ENCODE measurements at places on chromosomes 1 and 21.

DNA sequence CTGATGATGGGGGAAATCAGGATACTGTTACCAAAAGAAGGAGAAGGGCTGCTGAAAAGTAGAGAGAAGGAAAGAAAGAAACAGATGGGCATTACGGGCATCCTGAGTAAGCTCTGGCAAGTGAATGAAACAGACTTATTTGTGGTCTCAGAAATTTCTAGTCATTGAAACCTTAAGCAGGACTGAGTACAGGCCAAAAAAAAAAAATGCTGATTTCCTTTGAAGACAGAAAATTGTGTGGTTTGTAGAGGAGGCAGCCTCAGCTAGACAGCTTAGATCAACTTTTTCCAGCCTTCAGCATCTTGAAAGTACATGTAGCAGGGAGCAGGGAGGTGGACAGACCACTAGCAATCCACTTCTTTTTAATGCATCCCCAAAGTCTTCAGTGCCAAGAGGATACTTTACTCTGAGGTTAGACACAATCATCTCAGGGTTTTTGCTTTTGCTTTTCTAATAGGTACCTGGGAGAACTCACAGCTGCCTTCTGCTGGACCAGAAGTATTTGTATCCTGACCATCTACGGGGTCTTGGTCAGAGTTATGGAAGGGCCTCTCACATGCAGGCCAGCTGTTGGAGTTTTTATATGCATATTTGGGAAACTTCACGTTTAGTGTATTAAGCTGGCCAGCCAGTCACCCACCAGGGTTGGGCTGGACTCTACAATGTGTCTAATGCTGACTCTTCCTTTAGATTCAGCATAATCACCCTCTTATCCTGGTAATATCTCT lies 10.6 kb upstream of the CAPZB start:
- no peak for DNase-seq

DNA sequence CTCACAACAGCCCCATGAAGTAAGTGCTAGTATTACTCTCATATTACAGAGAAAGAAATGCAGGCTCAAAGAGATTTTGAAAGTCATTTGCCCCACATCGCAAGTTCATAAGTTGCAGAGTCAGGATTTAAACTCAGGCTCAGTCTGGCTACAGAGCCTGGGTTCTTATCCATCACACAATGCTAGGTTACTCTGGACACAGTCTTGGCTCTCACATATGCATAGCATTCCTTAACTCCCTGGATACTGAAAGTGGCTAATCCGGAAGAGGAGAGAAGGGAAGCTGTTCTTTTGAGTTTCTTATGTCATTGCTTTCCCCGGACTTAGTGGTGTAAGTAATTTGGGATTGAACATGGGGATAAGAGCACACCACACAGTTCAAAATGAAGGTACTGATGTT lies 357.4 kb upstream of the PLXNA2 start:
- no peak for DNase-seq

DNA sequence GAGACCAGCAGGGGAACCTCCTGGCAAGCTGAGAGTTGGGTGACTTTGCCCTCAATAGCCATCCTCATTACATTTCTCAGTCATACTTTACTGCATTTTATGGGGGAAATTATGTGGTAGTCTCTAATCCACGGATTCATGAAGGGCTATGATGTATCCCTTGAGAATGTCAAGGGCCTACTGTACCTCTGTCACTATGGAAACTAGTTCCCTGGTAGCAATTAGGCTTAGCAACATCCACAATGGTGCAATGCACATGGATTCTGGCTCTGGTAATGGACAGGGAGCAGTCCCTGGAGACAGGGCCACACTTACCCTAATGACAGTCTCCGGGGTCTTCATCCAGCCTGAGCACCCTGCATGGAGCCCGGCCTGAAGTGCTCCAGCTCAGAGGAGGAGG lies 26.5 kb downstream of the LRRN2 start:
- no peak for DNase-seq

DNA sequence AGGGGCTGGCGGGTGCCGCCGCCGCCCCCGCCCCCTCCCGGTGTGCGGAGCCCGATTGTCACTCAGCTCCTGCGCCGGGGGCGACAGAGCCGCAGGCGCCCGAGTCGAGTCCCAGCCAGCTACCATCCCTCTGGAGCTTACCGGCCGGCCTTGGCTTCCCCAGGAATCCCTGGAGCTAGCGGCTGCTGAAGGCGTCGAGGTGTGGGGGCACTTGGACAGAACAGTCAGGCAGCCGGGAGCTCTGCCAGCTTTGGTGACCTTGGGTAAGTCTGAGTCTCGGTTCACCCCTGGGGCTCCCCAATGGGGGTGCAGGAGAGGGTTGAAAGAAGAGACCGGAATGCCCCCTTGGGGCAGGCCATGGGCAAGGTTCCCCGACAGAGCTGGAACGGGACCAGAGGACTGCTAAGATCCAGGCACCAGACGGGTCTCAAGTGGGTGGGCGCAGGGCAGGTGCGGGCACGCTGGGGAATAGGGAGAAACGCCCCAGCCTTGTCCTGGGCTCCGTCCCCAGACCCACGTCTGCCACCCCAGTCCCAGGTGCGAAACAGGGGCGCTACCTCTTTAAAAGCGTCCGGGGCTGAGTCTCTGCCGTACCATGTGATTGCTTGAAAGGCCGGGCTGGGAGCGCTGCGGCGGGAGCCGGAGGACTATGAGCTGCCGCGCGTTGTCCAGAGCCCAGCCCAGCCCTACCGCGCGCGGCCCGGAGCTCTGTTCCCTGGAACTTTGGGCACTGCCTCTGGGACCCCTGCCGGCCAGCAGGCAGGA lies at the start of gene ADORA1:
Gene ADORA1, plus strand, starts transcription at position 61 of the 765 bp plus-strand sequence. CDS start 1,116 bp downstream, outside the sequence.
- DNase-seq, result no peak

GRCh38 chr1:58358346-58358745 lies 188.2 kb downstream of the OMA1 start:
- no peak for DNase-seq

DNA sequence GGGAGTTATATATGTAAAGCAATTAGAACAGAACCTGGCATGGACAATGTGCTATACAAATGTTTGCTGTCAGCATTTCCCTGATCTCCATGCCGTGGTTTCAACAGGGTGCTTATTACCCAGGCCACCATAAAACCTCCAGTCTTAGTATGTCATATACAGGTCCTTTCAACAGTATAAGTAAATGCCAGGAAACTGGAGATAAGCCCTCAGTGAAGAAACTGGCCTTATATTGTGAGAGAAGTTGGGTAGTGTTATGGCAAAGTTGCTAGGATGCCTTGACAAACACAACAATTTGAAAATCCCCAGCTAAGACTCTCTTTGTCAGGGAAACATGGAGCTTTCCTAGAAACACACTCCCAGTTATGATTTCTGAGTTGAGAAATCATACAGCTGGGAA lies 850.2 kb upstream of the ADAMTS5 start:
- DNase-seq, result no peak

DNA sequence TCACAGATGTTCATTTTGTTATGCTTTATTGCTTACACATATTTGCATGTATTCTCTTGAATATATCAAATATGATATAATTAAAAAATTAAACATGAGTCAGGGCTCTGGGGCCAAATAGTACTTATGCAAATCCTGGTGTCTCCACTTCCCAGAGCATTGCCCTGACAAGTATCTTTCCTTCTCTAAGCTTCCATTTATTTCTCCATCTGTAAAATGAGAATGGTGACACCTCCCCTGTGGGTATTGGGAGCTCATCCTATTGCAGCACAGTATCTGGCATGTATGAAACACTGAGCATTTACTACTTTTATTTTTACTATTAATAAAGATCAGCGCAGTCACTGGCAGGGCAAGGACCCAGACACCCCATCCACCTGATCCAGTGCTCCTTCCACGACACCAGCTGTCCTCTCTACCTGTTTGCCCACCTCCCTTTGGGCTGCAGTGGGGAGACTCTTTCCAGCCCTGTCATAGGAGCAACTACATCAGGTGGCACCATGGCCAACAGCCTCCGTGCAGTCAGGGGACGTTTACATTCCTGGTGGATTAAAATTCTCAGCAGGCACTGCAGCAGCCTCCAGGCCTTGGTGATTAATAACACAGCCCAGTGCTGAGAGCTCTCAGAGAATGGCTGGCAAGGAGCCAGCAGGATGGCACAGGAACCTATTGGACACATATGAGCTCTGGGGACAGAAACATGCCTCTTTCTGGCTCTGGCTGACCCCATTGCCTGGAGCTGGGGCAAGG lies 113.0 kb downstream of the DMRTB1 start:
- no peak for DNase-seq

GRCh38 chr1:113657556-113658063 lies 101.7 kb downstream of the PHTF1 start:
- DNase-seq, result no peak

GRCh38 chr1:25530186-25531081 lies 13.0 kb upstream of the LDLRAP1 start:
- DNase-seq, result no peak

DNA sequence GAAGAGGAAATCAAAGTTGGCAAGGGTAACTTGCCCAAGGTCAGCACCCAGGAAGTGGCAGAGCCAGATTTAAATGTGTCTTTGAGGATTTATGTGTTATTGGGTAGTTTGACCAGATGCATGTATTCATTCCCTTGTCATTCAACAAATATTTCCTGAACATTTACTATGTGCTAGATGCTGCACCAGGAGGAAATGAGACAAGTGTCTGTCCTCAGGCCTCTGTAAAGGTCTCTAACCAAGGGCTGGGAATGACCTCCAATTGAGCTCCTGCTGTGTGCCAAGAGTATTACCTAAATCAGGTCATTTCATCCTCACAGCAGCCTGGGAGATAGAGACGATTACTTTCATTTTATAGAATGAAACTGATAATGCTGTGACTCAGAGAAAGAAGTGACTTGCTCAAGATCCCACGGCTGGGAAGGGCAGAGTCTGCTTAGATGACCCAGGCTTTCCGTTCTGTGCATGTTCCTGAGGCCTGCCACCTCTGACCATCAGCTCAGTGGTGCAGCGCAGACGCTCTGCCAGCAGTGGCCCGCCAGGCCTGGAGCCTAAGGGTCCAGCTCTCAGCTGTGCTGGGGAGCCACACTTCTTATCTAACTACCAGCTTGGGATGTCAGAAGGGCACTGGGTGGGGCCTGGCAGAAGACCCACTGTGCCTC lies 3.5 kb upstream of the TTC22 start:
- no peak for DNase-seq

DNA sequence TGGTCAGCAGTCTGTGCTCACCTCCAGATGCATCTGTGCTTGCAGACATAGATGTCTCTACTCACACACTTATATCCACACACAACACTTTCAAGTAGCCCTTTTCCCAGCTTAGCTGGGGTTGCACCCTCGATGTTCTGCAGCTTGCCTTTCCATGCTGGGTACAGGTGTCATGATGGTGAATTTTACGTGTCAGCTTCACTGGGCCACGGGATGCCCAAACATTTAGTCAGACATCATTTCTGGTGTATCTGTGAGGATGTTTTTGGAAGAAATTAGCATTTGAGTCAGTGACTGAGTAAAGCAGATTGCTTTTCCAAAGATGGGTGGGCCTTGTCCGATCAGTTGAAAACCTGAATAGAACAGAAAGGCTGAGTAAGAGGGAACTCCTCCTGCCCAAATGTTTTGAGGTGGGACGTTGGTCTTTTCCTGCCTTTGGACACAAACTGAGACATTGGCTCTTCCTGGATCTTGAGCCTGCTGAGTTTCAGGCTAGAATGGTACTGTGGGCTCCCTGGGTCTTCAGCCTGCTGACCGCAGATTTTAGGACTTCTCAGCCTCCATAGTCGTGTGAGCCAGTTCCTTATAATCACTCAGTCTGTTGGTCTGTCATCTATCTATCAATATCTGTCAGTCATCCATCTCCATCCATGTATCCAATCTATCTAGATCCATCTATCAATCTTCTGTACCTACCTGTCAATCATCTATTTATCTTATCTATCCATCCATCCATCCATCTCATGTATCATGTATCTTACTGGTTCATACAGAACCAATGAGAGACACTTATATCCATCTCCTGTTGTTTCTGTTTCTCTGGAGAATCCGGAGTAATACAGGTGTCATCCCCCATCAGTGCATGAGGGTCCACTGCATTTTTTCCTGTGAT lies 12.7 kb upstream of the OBSCN start:
- no peak for DNase-seq

DNA sequence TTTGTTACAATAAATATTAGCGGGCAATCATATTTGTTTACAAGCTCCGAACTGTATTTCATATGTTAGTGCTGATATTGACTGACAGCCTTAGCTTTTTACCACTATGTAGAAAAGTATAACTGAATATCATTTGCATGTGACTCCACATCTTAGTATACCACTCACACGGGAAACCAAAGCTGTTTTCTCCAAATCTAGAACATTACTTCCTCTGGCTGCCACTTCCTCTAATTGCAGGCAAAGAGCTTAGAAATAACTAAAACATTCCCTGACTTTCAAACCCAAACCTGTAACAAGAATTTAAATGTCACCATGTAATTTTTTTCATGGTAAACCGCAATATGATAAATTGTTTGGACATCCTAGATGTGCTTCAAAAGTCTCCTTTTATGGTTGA lies 174.7 kb downstream of the LBR start:
- DNase-seq, result no peak

DNA sequence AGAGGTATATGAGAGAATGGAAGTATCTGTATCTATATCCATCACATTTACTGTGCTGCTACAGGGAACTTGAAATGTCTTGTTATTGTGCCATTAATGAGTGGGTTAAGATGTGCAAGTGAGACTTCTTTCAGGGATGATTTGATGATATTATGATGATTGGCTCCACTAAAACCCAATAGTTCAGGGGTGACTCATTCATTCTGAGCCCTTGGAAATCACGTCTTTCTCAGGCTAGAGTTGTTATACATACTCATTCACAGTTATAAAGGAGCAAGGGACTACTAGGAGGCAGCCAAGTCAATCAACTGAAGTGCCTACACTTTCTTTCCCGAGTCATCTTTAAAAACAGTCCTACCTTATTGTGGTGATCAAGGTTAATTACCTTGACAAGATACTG lies 1109.8 kb upstream of the B3GALT2 start:
- DNase-seq, result no peak

DNA sequence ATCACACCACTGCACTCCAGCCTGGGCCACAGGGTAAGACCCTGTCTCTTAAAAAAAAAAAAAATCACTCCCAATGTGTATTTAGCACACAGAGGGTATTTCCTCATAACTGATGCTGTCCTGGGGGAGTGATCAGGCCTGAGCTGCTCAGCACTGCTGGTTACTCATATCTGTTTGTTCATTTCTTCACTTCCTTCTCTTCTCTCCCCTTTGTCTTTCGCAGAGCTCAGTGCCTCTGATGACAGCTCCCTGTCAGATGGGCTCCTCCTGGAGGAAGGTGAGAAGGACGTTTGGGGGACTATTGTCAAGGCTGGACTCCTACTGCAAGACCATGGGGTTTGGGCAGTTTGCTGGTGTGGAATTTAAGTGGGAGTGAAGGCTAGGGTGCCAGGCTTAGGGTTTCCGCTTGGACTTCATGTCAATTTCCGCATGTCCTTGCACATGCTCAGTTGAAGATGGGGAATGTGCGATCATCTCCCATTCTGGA lies 13.0 kb downstream of the INAVA start:
- no peak for DNase-seq
